ENCODE measurements at places on chromosomes 6 and 20.

GRCh38 chr20:35281506-35282101 lies 3.0 kb downstream of the EIF6 start:
- DNase-seq = no peak

GRCh38 chr20:916825-917224 lies 691 bp upstream of the ANGPT4 start:
- no peak for DNase-seq

- DNase-seq = no peak
Measured at GRCh38 chr6:11218538-11219399, 13.7 kb downstream of the NEDD9 start.

DNA sequence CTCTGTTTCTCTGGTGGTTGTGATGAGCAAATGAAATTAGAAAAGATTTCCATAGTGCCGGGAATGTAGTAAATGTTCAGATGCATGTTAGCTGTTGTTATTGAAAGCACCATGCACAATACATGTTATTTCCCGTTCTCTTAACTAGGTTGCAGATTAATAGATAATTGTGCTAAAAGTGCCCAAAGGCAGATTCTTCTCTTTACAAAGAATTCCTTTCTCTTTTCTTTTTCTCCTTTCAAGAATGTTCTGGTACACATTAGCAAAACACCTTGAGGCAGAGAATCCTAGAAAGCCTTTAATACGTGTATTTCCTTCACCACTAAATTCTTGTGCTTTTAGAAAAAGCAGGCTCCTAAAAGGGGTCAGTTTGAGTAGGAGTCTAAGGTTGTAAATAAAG lies 121.1 kb upstream of the ASF1A start:
- no peak for DNase-seq

- DNase-seq = peak; percentile 59
Measured at GRCh38 chr6:41066867-41067304, 5.3 kb downstream of the OARD1 start.

- DNase-seq = peak; percentile 95
Measured at GRCh38 chr20:833450-834150, at the start of gene FAM110A. Gene FAM110A (plus strand): TSS chr20:833715. CDS start chr20:844805, 11,090 bp downstream.

DNA sequence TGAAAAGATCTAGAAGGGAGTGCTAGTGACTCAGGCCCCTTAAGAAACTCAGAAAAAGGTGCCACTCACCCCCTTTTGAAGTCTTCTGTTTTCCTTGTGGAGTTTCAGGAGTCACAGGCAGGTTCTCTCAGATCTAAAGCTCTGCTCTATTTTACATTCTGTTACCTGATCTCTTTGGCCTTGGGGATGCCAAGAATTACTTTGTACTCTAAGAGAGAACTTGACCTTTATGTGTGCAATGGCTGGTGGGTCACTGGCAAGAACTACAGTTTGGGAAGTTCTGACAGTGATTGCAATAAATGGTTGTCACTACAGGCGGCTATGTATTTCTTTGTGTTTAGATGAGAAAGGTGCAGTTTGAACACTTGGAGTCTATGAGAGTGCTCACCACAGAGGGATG lies 24.2 kb upstream of the ENPP4 start:
- DNase-seq = no peak

GRCh38 chr6:165692106-165692653 lies 29.1 kb upstream of the PDE10A start:
- no peak for DNase-seq

- DNase-seq = peak; percentile 97
Measured at GRCh38 chr6:28985462-28986164, 19.5 kb downstream of the ZNF311 start.

DNA sequence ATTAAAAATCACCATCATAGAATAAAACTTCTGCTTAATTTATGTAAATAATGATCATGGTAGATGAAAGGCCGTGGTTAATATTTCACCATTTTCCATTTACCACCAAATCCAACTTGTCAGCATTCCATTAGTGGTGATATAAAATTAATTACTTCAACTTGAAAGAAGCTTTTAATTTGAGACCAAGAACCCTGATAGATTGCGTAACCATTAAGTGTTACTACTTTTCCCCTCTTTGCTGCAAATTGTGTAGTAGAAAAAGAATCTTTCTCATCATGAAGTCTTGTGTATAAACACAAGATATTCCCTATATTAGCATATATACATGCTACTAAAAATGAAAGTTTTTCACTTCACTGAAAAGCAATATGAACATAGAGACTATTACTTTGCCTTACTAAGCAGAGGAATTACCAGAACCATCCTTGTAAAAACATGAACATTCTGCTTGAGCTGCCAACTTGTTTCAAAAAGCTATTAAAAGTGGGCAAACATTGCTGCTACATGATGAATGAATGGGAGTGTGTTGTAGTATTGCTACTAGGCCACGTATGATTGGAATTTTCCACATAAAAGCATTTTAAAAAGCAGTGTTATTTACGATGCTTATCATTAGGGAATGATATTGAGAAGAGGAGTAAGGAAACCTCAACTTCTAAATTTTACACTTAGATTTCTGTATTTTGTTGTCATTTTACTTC lies 35.0 kb downstream of the STX11 start:
- no peak for DNase-seq

DNA sequence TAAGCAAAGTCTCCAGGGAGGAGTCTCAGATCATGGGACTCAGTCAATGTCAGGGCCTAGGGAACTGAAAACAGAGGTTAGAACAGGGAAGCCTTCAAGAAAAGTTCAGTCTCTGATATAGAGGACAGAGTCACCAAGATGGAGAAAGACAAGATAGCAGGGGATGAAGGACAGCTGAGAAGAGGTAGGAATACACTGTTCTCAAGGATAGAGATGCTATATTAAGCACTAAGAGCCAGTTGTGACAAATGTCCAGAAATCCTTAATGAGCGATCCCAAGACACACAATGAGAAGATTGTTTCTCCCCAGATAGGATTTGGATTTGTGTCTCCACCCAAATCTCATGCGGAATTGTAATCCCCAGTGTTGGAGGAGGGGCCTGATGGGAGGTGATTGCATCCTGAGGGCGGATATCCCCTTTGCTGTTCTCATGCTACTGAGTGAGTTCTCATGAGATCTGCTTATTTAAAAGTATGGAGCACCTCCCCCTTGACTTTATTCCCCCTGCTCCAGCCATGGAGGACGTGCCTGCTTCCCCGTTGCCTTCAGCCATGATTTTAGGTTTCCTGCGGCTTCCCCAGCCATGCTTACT lies 168.2 kb downstream of the AKAP7 start:
- no peak for DNase-seq

- DNase-seq = no peak
Measured at GRCh38 chr6:67914419-67914818, 720.7 kb upstream of the ADGRB3 start.

DNA sequence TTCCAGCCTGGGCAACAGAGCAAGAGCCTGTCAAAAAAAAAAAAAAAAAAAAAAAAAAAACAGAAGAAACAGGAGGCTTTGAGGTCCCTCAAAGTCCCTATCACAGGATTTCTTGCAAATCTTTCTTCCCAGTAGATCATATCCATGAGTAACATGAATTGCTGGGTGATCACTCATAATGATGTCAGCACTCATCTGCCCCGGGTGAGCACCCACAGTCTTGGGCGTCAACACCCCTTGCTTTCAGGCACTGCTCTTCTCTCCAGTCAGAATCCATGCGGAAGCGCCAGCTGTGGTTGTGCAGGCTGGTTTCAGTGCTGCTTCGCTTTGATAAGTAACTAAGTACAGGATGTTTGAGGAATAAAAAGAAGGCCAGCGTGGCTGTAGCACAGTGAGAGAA lies 40.2 kb upstream of the INSM1 start:
- DNase-seq = peak; percentile 79

GRCh38 chr6:87122477-87122876 lies 27.6 kb upstream of the CGA start:
- no peak for DNase-seq

DNA sequence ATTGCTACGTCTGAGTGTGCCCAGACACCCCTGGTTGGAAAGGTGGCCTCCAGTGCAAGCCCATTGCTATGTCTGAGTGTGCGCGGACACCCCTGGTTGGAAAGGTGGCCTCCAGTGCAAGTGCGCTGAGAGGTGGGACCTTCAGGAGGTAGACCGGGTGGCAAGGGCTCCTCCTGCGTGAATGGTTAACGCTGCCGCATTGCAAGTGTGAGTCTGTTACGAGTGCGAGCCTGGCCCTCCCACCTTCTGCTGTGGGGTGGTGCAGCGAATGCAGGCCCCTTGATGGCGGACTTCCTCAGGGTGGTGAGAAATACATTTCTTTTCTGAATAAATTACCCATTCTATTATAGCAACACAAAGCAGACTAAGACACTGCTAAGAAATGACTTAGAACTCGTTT lies 208.8 kb downstream of the DLL1 start:
- no peak for DNase-seq

- DNase-seq = no peak
Measured at GRCh38 chr6:156306531-156306930, 470.6 kb upstream of the ARID1B start.

GRCh38 chr20:17431621-17432364 lies 99.4 kb downstream of the BFSP1 start:
- peak; percentile 58 for DNase-seq

GRCh38 chr20:59164686-59165391 lies 1.2 kb downstream of the ZNF831 start:
- no peak for DNase-seq

GRCh38 chr6:44575644-44576043 lies 188.1 kb downstream of the CDC5L start:
- no peak for DNase-seq

DNA sequence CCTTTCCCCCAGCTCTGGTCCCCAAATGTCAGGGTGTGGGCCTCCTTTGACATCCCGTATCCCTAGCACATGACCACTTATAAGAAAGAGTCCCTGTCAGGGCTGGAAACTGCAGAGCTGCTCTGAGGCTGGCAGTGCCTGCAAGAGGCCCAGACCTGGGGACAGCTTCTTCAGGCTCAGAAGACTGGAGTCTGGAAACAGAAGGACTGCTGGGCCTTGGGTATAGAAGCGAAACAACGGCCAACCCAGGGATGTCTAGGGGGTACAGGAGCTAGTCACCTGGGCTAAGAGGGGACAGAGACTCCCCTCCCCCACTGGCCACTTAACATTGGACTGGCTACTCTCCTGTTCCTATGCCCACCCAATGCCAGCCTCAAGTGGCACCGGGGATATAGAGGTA lies 4.7 kb downstream of the SCUBE3 start:
- DNase-seq = no peak

Measured in A172 (cell line).